Effector memory CD4-positive, alpha-beta T cell (primary cell): ENCODE measurements at places on chromosomes 3 and 15.

- DNase-seq, result no peak
- H3K27ac ChIP-seq, result no peak overlapping the region
- no peak overlapping the region for H3K4me3 ChIP-seq
- H3K27me3 ChIP-seq, result no peaks in the 10 kb centered on the region
Measured at GRCh38 chr3:189317911-189318310, 146.1 kb downstream of the TPRG1 start.

GRCh38 chr3:121998030-121998580, 23.9 kb downstream of the ILDR1 start:
- DNase-seq, result no peak
- no peaks in the 10 kb centered on the region for H3K36me3 ChIP-seq
- no peak overlapping the region for H3K27ac ChIP-seq
- H3K4me3 ChIP-seq, result no peak overlapping the region
- H3K4me1 ChIP-seq, result peaks cover 2% of the 10 kb centered on the region

DNA sequence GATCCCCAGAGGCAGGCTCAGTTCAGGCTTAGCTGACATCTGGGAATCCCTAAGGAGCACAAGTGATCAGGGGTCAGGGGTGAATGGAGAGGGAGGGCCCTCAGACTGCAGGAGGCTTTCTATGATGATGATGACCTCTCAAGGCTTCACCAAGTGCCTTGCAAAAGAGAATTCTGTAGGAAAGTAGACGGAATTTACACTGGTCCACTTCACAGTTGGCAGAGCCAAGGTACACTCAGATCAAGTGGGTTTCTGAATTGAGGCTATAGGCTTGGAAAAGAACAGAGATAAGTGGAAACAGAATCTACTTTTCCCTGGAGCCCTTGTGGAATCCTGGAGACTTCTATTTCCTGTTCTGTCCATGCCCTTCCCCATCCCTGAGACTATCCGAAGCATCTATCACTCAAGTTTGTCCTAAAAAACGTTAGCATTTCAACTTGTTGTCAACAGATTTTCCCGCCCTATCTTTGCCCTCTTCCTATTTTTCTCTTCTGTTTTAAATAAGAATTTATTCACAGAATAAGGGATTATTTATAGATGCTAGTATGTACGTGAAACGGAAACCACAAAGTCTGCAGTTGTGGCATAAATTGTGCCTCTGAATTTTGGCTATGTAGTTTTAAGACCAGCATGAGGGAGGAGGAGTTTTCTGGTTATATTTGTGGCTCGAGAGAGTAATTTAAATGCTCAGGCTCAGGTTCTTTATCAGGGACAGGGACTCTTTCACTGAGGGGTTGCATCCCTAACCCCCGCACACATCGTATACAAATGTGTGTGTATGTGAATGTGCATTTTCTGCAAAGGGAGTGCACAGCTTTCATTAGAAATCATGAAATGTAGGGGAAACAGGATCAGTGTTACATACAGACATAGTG, 12.8 kb downstream of the GCSAM start:
- peaks cover 13% of the 10 kb centered on the region for H3K36me3 ChIP-seq
- no peak overlapping the region for H3K27ac ChIP-seq
- H3K4me3 ChIP-seq, result no peak overlapping the region
- H3K27me3 ChIP-seq, result no peaks in the 10 kb centered on the region

DNA sequence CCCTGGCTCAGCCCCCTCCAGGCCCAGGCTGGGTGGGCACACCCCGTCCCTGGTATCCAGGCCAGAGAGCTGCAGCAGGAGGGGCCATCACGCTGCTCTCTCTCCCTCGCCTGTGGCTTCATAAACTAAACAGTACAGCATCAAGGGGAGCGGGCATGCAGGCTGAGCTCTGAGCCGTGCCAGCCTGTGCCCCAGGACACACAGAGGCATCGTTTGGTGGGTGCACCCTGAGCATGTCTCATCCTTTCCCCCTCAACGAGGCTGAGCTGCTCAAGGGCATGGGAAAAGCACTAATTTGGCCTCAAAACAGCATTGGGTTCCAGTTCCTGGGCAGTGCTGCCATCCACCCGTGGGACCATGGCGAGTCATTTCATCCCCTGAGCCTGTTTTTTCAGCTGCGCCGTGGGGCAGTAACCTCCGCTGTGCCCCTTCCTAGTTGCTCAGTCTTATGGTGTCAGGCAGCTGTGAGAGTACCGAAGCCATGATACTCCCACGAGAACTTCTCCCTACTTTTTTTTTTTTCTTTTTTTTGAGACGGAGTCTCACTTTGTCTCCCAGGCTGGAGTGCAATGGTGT, 79.6 kb downstream of the CPN2 start:
- H3K4me3 ChIP-seq, result no peak overlapping the region
- DNase-seq, result no peak
- H3K4me1 ChIP-seq, result no peaks in the 10 kb centered on the region
- no peaks in the 10 kb centered on the region for H3K36me3 ChIP-seq
- H3K27ac ChIP-seq, result no peak overlapping the region

DNA sequence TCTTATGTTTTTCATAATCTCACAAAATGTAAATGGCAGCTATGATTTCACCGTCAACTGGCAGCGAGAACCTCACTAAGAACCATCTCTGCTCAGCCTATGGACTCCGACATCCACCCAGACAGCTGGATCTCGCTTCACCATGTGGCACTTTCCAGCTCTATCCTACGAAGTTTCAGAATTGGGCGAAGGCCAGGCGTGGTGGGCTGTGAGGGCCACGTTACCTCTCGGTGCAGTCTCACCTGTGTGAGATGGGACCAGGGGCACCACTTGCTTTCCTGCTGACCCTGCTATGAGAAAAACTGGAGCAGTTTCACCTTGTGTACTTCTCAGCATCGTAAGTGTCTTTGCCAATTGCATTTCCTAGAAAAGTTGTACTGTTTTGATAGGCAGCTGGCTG, 32.3 kb downstream of the CHDH start:
- no peaks in the 10 kb centered on the region for H3K4me1 ChIP-seq
- DNase-seq, result no peak
- H3K4me3 ChIP-seq, result no peak overlapping the region

DNA sequence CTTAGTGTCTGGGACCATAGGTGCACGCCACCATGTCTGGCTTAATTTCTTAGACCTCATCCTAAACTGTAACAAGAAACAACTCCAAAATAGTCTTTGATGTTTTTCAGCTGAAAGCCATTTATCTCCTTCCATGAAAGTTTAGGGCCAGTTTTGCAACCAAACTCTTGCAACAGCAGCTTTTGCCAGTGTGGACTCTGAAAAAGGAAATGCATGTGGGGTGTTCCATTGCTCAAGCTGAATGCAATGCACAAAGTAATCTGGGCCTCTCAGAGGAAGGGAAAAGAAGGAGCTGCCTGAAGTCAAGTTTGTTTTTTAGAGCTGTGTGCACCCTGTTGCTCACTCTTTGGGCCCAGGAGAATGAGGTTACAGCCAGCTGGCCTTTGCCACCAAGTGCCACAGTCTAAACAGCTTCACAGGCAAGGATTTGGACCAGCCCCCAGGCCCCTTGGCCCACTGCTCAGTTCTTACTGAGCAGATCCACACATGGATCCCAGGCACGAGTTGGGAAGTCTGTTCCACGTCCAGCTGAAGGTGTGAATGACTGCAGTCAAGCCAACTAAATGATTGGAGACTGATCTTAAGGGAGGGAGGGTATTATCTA, 212.3 kb upstream of the LRRFIP2 start:
- DNase-seq, result no peak
- no peak overlapping the region for H3K4me3 ChIP-seq
- H3K36me3 ChIP-seq, result peaks cover 12% of the 10 kb centered on the region
- no peak overlapping the region for H3K27ac ChIP-seq
- no peaks in the 10 kb centered on the region for H3K4me1 ChIP-seq
- no peaks in the 10 kb centered on the region for H3K27me3 ChIP-seq

GRCh38 chr15:81292523-81293001, 31.4 kb downstream of the STARD5 start:
- peak overlapping the region; percentile 29 for H3K4me3 ChIP-seq
- DNase-seq, result peak; percentile 31
- H3K4me1 ChIP-seq, result peaks cover 72% of the 10 kb centered on the region
- peak overlapping the region; percentile 90 for H3K27ac ChIP-seq

DNA sequence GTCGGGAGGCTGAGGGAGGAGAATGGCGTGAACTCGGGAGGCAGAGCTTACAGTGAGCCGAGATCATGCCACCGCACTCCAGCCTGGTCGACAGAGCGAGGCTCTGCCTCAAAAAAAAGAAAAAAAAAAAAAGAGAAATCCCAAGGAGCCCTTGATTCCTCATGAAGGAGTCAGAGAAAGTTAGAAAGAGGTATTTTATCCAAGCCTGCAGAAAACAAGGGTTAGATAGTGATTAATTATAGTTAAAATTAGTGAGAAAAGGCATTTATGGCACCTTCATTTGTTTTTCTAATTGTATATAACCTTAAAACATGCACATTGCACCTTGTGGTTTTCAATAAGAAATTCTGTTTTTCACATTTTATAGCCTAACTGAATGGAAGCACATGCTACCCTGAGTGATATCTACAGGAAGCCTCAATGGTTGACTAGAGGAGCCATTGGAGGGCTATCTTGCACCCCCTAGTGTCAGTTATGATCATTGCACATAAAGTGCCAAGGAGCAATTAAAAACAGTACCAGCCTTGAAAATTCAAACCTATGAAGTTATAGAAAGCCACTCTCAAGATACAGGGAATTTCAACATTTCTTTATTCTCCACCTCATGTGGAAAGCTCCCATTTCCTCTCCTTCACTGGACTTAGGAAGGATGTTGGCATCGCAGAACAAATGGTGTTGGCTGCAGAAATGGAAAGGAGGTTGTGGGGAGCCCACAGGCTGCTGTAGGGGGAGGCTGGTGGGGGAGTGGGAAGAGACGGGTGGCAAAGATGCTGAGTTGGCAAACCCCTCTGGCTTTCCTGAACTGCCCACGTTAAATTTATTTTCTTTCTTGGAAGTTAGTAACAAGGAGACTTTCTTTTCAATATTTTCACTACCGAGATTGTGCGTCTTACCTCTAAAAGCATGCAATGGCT, 48.5 kb downstream of the ITGA11 start:
- H3K4me3 ChIP-seq, result no peak overlapping the region
- H3K36me3 ChIP-seq, result no peaks in the 10 kb centered on the region
- H3K27ac ChIP-seq, result no peak overlapping the region
- H3K27me3 ChIP-seq, result no peaks in the 10 kb centered on the region
- H3K4me1 ChIP-seq, result no peaks in the 10 kb centered on the region
- DNase-seq, result no peak
